Liver (tissue), 10 donors: ENCODE measurements at places on chromosomes 11 and 22. TPM values are rescaled to one million over a fixed set of nuclear protein-coding genes. Genes with fewer than 3 reads are reported as not detected.
A peak's percentile ranks its signal among the peaks of the same experiment; 100 is the strongest.

The AP1B1 gene
- 63.4 TPM for total RNA-seq

The SAA4 gene
- total RNA-seq: 792 TPM

The CDC42EP1 gene
- total RNA-seq: 10.2 TPM

DNA sequence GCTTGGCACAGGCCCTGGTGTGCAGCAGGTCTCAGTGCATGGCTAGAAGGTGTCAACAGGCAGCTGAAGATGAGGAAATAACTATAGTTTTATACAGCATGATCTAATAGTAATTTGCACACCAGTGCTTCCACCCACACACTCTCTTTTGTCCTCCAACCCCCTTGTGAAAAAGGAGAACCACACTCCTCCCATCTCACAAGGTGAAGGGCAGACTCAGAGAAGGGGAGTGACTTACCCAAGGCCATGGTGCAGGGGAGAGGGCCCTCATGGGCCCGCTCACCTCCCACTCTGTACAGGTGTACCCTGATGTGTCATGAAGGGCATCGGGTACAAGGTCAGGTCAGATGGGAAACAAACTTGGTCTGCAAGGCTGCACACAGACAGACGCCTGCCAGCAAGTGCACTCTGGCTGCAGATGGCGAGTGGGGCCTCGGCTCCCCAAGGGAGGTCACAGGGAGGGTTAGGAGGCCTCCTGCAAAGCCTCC lies 53.4 kb downstream of the DGCR2 start:
- no peaks in the 10 kb centered on the region for H3K27me3 ChIP-seq
- H3K27ac ChIP-seq: no peak overlapping the region
- DNase-seq: no peak
- no peak overlapping the region for H3K4me3 ChIP-seq
- peaks cover 26% of the 10 kb centered on the region for H3K36me3 ChIP-seq

DNA sequence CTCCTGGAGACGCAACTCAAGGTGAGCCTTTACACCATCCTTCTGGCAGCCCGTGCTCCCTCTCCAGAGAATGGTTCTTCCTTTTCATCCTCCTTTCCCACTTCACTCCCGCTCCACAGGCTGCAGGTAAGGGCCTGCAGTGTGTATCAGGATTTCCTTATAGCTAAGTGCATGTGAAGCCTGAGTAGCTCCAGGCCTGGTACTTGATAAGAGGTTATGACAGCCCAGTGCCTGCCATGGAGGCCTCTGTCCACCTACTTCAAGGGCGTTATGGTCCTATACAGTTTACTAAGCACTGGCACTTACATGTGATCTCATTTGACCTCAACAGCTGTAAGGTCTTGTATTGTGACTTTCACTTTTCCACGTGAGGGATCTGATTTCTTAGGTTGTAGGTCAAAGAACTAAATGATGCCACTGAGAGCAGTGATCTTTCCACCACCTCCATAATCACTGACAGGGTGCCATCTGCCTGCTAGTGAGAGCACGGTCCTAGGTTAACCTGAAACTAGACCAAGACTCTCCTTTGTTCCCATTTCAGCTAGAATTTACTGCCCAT lies 18.1 kb downstream of the SSH3 start:
- DNase-seq: no peak
- no peaks in the 10 kb centered on the region for H3K27me3 ChIP-seq
- H3K4me3 ChIP-seq: no peak overlapping the region

GRCh38 chr11:103378931-103379330 lies 269.7 kb downstream of the DYNC2H1 start:
- H3K4me1 ChIP-seq: no peaks in the 10 kb centered on the region
- H3K36me3 ChIP-seq: no peaks in the 10 kb centered on the region
- no peak for DNase-seq
- no peak overlapping the region for H3K4me3 ChIP-seq
- H3K27me3 ChIP-seq: no peaks in the 10 kb centered on the region
- no peak overlapping the region for H3K27ac ChIP-seq

DNA sequence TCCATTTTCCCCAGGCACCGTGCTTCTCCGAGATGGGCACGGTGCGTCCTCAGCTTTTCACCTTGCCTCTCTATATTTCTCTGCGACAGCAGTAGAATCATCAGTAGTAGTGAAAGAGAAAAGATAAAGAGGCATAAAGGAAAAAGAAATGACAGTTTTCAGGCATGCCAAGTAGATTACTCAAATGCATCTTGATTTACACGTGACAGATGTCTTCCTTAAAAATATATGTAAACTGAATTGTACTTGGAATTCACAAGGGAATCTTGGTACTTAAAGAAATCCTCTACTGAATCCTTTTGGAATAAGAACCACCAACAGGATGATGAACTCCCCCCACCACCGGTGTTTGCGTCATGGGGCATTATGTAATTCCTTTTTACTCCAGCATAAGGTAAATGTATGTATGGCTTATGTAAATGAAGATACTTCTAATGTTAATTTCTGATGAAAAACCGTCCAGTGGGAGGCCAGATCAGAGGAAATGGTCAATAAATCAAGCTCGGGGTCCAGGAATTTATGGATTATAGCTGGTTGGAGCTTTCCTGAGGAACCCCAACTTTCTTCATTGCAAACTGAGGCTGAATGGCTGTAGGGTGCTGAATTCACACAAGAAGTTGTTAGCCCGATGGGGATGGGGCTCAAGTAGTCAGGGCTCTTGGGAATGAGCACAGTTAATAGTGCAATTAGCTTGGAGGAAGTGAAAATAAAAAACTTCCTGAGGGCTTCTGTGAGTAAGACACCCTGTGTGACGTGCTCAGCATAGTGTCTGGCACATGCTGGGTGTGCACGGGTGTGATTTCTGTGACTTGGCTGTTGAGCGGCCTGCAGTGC lies 630.4 kb downstream of the OPCML start:
- H3K27me3 ChIP-seq: no peaks in the 10 kb centered on the region
- no peak overlapping the region for H3K4me3 ChIP-seq
- no peak overlapping the region for H3K27ac ChIP-seq
- H3K36me3 ChIP-seq: no peaks in the 10 kb centered on the region

The GGT5 gene
- total RNA-seq: 6.3 TPM

DNA sequence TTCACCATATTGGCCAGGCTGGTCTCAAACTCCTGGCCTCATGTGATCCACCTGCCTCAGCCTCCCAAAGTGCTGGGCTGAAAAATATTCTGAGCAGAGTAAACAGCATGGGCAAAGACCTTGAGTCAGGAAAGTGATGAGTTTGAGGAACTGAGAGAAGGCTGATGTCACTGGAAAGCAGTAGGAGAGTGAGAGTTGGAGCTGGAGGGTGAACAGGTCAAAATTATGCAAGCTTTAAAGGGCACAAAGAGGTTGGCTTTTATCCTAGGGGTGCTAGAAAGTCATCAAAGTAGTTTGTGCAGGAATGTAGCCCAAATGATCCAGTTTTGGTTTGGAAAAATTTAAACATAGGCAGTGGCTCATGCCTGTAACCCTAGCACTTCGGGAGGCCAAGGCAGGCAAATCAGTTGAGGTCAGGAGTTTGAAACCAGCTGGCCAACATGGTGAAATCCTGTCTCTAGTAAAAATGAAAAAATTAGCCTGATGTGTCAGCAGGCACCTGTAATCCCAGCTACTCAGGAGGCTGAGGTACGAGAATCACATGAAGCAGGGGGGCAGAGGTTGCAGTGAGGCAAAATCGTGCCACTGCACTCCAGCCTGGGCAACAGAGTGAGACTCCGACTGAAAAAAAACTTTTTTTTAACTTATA lies 44.7 kb upstream of the CXCR5 start:
- H3K4me3 ChIP-seq: no peak overlapping the region
- H3K4me1 ChIP-seq: peaks cover 30% of the 10 kb centered on the region
- DNase-seq: no peak
- H3K27me3 ChIP-seq: no peaks in the 10 kb centered on the region

The EIF3M gene
- total RNA-seq: 223 TPM

DNA sequence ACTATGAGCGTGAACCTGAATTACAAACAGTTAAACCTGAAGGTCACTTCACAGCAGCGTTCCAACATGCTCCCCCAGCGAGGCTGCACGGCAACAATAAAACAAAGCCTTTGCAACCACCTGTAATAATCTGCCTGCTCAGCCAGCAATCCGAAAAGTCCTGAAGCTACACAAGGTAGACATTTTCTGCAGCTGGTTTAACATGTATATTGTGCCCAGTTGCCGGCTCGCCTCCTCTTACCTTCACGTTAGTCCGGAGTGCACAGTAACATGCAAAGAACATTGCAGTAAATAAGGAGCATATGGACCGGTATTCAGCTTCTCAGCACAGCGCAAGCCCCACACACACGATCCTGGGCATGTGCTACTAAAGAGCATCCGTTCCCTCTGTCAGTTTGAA lies 704.3 kb downstream of the DLG2 start:
- no peak overlapping the region for H3K27ac ChIP-seq
- H3K4me3 ChIP-seq: no peak overlapping the region
- DNase-seq: no peak
- no peaks in the 10 kb centered on the region for H3K4me1 ChIP-seq

- no peak for DNase-seq
- no peak overlapping the region for H3K27ac ChIP-seq
- H3K36me3 ChIP-seq: peaks cover 2% of the 10 kb centered on the region
- H3K27me3 ChIP-seq: no peaks in the 10 kb centered on the region
- H3K4me3 ChIP-seq: no peak overlapping the region
- H3K4me1 ChIP-seq: peaks cover 31% of the 10 kb centered on the region
Observed at GRCh38 chr22:42072606-42073330, 1.3 kb upstream of the PHETA2 start.

DNA sequence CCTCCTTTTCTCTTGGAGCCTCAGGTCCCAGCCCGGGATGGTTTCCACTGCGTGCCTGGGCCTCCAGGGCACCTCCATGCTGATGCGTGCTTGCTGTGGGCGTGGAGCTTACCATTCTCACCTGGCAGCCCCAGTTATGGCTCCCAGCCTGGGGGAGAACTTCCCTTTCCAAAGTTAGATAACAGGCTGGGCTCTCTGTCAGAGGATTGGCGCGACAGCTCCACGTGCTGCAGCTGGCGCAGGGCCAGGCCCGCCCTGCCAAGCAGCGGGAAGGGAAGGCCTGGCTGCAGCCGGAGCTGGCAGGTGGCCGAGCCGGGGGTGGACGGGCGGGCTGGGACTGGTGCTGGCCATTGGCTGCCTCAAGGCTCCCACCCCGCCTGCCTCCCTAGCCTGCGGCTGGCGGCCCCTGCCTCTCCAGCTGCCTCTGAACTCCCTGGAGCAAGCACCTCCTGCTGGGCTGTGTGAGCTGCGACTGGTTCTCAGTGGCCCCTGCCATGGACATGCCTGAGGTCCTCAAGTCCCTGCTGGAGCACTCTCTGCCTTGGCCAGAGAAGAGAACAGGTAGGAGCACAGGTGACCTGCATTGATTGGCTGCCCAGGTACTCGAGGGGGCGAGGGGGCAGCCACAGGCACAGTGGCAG lies 14.6 kb upstream of the TEF start:
- H3K36me3 ChIP-seq: peaks cover 4% of the 10 kb centered on the region
- no peaks in the 10 kb centered on the region for H3K27me3 ChIP-seq
- peak overlapping the region; percentile 71 for H3K4me3 ChIP-seq
- peak; percentile 93 for DNase-seq
- peak overlapping the region; percentile 49 for H3K27ac ChIP-seq
- peaks cover 50% of the 10 kb centered on the region for H3K4me1 ChIP-seq
